Stimulated activated CD8-positive, alpha-beta memory T cell treated with anti-CD3 and anti-CD28 coated beads, Interleukin-4, amount 100 ng/mL, for 24 hours (primary cell): ENCODE measurements at places on chromosomes 13 and 19.

DNA sequence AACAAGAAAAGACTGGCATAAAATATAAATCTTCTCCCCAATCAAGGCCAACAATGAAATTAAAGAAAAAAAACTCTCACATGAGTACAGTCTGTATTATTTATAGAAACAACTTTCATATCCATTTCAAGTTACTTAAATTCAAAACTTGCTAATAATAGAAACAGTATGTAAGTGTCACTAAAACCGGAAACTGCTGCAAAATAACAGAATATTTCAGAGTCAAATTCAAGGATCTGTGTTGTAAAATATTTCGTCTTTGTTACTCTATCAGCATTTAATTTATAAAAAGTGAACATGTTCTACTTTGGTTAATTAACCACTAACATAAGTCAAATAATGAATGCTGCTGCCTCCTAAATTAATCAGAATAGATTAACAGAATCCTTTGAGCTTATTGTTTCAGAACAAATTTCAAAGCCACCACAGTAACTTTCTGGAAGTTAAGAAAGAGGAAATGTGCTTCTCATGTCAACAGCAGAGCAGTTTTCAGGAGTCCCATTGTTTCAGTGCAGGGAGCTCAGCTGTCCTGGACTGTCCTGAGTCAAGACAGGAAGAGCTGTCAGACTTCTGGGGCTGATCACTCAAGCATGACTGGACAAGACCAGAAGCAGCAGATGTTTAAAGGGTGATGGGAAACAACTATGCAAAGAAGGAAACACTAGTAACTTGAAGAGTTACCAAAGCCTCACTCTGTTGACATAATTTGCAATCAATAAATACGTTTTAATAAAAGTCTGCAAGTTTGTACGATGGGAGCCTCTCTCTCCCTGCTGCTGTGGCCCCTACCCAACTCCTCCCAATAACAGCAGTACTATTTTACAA lies 76.9 kb downstream of the FOXO1 start:
- no peak for DNase-seq

DNA sequence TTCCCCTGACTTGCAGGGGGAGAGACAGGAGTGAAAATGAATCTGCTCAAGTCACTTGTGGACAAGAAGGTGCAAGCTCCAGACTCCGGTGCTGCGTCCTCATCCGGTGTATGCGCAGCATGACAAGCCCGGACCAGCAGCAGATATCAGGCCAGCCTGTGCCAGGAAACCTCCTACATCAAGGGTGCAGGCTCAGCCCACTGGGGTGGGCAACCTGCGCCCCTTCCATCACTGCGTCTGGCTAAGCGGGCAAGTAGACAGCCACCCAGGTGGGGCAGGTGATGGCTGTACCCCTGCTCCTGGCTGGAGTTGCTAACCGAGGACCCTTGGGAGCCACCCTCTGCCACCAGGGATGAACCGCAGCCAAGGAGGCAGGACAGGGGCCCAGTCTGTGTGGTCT lies 32.9 kb upstream of the SLC15A1 start:
- no peak for DNase-seq

- DNase-seq: no peak
Observed at GRCh38 chr13:95494082-95494681, 58.3 kb upstream of the CLDN10 start.

GRCh38 chr19:13420780-13421179 lies 85.5 kb downstream of the CACNA1A start:
- no peak for DNase-seq

- DNase-seq: peak; percentile 17
Observed at GRCh38 chr13:99605420-99606323, 104.4 kb downstream of the TM9SF2 start.

DNA sequence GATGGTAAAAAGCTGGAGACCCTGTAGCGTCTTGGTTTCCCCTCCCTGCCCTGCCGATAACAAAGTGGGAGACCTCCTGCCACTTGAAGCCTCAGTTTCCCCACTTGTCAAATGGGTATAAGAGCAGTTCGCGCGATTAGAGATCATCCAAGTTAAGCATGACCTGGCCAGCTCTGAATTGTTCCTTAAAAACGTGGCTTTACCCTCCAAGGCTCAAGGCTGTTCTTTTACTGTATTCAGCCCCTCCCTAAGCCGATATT lies 421 bp downstream of the TNPO2 start:
- DNase-seq: no peak
